ENCODE measurements at places on chromosomes 1 and 21.

DNA sequence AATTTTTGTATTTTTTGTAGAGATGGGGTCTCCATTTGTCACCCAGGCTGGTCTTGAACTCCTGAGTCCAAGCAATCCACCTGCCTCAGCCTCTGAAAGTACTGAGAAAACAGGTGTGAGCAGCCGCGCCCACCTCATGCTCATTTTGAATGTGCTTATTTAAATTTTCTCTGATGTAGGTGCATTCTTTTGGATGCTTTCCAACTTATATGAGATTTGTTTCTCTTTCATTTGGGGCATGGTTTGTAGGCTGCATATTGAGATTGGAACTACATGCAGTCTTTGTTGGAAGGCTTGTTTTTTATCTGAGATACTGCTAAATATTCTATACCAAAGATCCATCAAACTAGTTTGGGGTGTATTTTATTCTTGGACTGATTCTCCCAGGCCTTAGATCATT, 81.0 kb upstream of the IVNS1ABP start:
- DNase-seq, result no peak

DNA sequence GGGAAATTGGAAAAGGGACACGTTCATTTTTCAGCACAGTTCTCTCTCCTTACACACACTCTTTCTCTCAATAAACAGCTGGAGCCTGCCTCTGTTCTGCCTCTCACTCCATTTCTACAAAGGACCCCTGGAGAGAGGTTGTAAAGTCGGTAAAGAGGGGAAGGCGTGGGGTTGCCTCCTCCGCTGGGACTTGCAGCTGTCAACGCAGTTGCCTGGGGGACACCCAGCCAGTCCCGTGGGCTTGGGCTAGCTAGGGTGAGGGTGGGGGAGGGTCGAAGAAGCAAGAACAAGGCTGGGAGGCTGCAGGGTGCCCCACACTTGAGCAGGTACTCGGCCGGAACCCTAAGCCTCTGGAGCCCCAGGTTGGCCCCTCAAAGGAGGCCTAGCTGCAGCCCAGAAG, 27.6 kb downstream of the C1orf216 start:
- DNase-seq, result no peak

DNA sequence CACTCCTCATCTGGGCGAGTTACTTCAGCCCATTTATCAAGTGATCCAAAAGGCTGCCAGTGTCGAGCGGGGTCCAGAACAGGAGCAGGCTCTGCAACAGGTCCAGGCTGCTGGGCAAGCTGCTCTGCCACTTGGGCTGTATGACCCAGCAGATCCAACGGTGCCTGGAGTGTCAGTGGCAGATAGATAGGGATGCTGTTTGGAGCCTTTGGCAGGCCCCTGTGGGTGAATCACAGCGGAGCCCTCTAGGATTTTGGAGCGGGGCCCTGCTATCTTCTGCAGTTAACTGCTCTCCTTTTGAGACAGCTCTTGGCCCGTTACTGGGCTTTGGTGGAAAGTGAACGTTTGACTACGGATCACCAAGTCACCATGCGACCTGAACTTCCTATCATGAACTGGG, 7.5 kb downstream of the MMEL1 start:
- DNase-seq, result no peak

DNA sequence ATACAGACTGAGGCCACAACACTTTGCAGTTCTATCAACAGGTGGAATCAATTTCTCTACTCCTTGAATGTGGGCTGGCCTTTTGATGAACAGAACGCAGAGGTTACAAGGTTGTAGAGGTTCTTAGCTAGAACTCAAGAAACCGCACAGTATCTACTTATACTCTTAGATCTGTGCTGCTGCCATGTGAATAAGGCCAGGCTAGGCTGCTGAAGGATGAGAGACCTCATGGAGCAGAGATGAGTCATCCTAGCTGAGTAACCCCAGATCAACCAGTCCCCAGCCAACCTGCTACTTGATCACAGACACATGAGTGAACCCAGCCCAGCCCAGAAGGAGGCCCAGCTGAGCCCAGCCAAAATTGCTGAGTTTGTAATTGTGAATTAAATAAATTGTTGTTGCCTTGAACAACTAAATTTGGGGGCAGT, 35.3 kb upstream of the BCAR3 start:
- no peak for DNase-seq

DNA sequence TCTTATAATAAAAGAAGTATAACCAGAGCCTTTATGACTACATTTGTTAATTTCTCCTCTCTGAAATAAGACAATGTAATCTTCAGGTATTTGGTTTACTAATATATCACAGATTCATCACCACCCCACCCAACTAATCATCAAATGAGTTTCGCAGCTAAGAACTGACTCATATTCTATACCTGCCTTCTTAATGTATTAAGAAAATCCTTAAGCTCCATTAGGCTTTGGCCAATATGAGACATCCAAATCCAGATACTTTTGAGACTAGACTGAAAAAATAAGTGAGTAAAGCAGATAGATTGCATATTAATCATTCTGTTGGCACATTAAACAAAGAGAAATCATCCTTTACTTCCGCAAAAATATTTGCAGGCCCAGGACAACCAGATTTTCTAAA, 18.7 kb upstream of the FMO2 start:
- DNase-seq, result no peak

DNA sequence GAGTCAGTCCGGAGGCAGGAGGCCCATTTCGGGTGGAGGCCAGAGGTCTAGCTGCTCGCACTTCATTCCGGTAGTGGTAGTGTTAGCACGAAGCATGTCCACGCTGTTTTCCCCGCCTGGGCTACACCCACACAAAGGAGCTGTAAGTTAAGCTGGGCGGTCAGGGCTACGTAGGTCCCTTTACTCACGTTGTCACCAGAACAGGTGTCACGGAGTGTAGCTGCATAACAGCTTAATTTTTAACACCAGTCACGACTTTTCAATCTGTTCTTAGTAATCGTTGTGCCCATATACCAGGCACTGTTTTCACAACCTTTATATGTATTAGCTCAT, 15.6 kb downstream of the HLX start:
- no peak for DNase-seq

DNA sequence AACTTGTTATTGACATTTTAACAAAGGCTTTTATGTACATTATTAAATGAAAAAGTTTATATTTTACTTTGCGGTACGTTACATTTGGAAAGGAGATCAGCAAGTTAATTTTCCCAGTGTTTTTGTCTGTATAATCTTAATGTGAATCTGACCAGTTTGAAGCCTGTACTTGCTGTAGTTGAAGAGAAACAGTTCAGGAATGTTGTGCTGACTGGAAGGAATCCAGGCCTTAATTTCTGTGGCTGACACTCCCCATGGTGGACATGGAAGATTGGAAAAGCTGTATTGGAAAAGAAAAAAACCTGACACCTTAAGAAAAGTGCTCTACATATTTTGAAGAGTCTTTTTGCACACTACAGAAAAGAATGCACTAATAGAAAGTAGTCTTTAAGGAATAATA, 15.5 kb downstream of the LEPR start:
- no peak for DNase-seq

- DNase-seq, result no peak
These were observed 215.1 kb upstream of the FGGY start for GRCh38 chr1:59081795-59082194.

GRCh38 chr1:173332026-173332425, 124.9 kb upstream of the TNFSF4 start:
- DNase-seq, result no peak

- no peak for DNase-seq
These were observed 21.2 kb upstream of the CHI3L1 start for GRCh38 chr1:203207751-203208150.

DNA sequence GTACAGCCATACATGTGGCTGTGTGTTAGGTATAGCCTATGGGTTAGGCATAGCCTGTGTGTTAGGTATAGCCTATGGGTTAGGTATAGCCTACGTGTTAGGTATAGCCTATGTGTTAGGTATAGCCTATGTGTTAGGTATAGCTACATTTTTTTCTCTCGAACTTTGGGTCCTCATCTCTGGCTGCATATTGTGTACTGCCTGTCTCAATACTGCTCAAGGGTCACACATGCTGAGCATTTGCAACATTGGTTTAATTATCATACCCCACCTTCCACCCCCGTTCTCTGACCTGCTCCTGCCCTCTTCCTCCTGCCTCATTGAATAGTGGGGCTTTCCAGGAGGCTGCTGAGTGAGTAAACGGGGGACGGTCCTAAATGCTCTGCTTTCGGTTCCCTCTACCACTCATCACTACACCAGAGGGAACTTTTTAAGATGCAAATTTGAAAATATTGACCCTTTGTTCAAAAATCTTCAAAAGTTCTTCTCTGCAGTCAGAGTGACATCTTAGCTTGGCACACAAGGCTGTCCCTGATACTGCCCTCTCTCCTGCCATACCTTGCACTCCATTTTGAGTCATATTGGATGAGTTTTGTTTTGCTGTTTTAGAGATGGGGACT, 17.8 kb downstream of the OR2B11 start:
- DNase-seq, result no peak

DNA sequence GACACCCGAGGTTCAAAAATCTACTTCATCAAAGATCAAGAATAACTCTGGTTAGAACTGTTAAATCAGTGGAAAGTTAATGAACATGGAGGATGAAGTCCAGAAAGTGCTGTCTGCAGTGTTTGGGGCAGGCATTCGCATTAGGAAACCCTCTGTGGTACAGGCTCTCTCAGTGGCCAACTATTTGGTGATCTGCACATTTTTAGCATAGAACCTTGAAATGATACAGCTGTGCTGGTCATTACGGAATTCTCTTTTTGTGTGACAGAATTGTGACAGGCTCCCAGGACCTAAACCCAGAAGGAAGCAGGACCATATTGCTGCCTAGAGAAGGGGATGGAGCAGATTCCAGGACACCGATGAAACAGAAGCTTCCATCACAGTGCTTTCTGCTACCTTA, 89.0 kb downstream of the SLC45A1 start:
- DNase-seq, result no peak

DNA sequence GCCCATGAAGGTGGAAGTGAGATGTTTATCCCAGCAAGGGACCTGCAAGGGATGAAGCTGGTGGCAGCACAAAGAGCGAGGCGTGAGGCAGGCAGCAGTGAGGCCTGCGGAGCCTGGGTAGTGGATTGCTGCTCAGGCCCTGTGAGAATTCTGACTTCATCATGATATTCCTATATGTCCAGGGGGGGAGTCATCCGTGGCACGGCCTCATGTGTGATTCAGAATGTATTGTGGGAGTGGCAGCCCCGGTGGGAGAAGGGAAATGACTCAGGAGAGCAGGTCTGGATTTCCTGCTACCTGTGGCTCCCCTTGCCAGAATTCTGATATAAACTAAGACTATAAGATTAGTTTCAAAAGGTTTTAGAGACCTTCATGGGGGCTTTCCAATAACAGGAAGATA, 240.9 kb downstream of the CAMTA1 start:
- no peak for DNase-seq

GRCh38 chr1:47578721-47579419, 141.0 kb downstream of the FOXD2 start:
- DNase-seq, result no peak

DNA sequence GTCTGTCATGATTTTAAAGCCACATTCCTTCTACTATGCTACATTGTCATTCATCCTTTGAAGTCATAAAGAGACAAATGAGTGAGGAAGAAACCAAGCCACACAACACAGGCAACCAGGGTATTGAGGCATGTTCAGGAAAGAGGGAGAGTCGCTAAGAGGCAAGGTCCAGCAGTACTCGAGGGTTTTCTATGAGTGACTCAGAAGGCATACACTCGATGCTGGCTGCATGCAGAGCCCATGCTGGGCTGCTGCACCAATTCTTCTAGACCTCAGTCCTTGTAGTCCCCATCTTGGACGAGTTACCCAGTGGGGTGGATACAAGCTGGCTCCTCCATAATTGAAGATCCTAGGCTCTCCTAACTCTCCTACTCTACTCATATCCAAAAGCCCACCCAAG, 57.6 kb downstream of the OLFML2B start:
- no peak for DNase-seq

- no peak for DNase-seq
These were observed 12.1 kb downstream of the PGBD2 start for GRCh38 chr1:248918131-248918530.

DNA sequence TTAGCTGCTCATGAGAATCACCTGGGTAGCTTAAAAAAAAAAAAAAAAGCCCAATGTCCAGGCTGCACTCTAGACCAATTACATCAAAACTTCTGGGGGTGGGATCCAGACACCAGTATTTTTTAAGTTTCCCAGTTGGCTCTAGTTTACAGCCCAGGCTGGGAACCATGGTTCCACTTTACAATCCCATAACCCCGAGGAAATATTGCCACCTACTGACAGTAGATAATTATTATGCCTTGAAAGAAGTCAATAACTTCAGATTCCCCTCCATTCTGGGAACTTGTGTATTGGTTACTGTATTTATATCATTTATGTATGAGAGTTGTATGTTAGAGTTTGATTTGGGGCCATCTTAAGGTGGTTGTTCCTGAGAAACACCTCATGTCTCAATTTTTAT, 100.2 kb downstream of the SPATA46 start:
- no peak for DNase-seq

GRCh38 chr1:19528438-19528837, 43.1 kb upstream of the CAPZB start:
- DNase-seq, result no peak

DNA sequence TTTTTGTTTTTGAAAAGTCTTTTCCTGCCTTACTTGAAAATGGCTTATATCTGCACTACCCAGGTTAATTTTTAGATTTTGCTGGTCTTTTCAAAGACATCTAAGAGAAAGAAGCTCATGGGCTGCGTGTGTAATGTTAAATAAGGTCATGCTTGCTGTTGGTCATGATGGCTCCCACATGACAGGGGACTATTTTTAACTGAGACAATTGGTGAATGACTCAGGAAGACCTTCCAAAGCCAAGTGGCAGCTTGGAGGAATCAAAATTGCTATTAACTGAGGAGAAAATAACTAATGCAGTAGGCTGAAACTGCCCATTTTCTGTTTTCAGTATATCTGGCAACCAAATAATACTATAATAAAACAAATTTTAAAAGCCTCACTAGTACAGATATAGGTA, 117.1 kb upstream of the SPAG17 start:
- DNase-seq, result no peak

GRCh38 chr1:202568410-202568809, 141.8 kb downstream of the SYT2 start:
- no peak for DNase-seq

DNA sequence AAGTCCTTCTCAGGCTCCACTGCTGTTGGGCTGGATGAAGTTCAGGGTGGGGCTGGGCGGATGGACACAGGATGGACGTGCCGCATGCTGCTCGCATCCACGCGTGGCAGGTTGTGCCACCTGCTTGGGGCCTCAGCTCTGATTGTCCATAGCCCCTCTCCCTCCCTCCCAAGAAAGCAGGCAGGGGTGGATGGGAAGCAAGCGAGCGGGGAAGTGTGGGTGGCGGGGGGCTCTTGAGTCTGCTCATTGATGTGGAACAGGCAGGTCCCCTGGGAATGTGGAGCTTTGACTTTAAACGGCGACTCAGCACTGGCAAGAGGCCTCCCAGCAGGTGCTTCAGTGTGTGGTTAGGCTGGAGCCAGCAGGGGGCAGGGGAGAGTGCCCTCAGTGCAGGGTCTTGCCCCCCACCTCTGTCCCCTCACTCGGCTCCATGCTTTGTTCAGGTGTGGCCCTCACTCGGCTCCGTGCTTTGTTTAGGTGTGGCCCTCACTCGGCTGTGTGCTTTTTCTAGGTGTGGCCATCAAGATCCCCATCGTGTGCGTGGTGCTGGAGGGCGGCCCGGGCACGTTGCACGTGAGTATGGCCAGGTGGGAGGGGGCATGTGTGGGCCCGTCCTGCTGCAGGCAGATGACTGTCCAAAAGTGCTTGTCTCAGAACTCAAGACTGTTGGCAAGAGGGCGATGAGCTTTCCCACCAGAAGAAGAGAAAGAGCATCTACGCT, 23.9 kb downstream of the TRPM2 start:
- DNase-seq, result peak; percentile 65

- DNase-seq, result no peak
These were observed 102.2 kb downstream of the PIK3R3 start for GRCh38 chr1:46030074-46030870.
